ENCODE measurements at places on chromosomes 7 and 10. TPM values are rescaled to one million over a fixed set of nuclear protein-coding genes. Genes with fewer than 3 reads are reported as not detected.
A peak's percentile ranks its signal among the peaks of the same experiment; 100 is the strongest.

Gene ASCC1
- total RNA-seq = 26.8 TPM

Gene ZNF503
- 1.3 TPM for total RNA-seq

Gene VWDE
- total RNA-seq = 0.07 TPM

Gene MTPN
- 153 TPM for total RNA-seq

Gene FKBP9
- total RNA-seq = 144 TPM

GRCh38 chr7:70400829-70401380 is 731.0 kb upstream of the GALNT17 start:
- no peak for DNase-seq

DNA sequence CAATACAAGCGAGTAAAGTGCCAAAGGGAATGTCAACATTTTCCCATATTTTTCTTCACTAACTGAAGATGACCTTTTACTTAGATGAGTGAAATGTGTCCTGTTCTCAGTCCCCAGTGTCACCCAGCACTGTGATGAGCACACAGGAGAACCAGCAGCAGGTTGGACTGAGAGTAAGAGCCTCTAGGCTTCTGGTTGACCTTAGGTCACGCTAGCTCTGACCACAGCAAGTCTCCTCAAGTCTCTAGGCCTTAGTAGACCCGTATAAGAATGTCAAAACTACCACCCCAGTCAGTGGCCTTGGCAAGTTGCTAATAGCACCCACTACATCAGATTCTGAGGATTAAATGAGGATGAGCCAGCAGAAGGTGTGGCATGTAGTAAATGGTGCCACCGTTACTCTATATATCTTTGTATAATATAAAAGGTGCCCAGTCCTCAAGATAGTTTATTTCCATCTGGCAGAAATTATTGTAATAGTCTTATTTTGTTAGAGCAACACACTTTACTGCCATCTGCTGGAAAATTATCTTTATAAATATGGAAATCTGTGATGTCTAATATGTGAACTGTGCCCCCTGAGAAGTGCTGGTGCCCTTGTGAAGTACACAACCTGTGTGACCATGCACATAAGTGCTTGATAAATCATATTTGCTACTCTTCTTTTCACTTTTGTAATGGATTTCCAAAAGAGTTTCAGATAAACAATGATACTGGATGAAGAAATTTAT is 75.7 kb downstream of the SPAG6 start:
- DNase-seq = no peak

DNA sequence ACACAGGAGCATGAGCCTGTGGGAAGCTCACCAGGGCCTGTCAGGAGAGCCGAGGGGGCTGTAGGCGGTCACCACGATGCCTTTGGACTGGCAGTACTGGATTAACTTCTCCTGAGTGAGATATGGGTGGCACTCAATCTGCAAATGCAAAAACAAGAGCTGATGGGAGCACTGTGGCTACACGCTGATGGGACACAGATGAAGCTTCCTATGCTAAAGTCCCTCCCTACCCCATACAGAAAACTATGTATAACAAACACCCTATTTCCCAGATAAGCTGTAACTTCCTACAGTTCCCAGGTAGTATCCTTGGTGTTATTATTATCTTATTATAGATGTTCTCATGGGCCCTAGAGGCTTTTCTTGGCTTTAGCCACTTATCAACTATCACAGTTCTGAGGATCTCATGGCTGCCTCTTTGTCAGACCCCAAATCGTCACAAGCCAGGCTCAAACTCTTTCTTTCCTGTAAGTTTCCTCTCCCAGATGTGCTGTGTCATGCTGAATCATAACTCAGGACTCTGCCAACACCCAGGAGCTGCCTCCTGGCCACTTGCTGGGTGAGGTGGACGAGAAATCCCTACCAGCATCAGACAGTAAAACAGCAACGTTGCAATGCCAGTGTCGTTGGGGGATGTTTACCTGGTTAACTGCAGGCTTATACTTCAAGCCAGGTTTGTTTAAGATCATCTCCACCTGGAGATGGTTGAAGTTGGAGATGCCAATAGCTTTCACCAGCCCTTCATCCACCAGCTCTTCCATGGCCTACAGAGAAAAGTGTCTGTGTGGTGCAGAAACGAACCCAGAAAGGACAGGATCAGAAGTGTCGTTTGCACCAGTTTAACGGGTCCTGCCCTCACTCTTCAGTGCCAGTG is 10.3 kb downstream of the AKR1B1 start:
- peak; percentile 55 for DNase-seq

DNA sequence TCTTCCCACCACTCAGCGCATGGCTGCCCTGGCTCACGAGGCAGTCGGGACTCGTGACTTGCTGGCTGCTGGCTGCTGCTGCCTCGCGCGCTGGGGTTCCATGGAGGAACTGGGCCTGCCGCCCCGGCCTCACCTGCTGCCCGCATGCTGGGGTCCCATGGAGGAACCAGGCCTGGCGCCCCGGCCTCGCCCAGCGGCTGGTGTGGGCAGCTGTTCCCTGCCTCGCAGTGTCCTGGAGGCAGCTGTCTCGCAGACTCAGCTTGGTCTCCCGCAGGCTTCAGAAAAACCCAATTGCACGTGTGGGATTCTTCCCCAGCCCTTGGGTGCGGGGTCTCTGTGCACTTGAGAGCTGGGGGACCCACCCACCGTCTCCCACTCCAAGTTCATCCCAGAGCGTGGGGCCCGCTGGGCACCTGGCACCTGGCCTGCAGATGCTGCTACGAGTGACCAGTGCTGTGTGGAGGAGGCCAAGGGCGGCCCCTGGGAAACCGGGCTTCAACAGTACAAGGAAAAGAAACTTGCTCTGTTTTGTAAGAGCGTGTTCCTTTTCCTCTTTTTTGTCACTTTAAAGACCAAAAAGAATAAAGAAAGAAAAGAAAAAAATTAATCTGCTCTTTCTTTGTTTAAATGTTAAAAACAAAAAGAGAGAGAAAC is 20.4 kb downstream of the PWWP2B start:
- no peak for DNase-seq

DNA sequence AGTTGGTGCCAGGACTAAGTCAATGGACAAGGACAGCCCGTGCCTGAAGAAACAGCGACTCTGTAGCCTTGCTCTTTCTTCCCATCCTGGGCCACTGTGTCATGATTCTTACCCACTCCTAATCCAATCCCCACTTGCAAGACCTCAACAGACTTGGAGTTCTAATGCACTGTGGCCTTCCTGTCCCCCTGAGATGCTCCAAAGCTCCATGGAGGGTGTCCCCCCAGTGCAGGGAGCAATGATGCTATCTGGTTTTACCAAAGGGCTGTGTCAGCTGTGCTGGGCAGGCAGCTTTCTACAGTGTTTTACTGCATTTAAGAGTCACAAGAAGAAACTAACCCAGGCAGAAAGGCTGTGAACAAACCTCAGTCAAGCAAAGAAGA is 108.1 kb downstream of the PRKAG2 start:
- no peak for DNase-seq

GRCh38 chr7:94507962-94508361 is 1.6 kb upstream of the CASD1 start:
- no peak for DNase-seq

GRCh38 chr7:95199779-95200558 is 124.4 kb downstream of the PON1 start:
- DNase-seq = peak; percentile 3

GRCh38 chr10:7890781-7891180 is 72.5 kb downstream of the TAF3 start:
- DNase-seq = no peak

GRCh38 chr10:88147000-88147798 is 283.8 kb downstream of the PTEN start:
- no peak for DNase-seq

DNA sequence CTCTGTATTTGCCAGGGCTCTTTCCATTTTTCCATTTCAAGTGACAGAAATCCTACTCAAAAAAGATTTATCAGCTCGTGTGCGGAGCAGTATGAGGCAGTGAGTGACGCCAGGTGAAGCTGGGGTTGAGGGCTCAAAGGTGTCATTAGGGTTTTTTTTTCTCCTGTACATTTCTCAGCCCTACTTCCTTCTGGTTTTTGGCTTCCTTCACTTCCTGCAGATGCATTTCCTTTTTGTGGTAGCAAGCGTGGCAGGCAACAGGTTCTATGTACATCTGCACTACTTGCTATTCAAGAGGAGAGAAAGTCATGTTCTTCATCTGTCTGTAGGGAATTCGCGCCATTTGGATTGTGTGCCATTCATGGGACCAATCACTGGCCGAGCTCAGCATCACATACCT is 52.8 kb upstream of the AOAH start:
- DNase-seq = no peak

GRCh38 chr10:96034625-96035024 is 8.8 kb upstream of the CCNJ start:
- no peak for DNase-seq

DNA sequence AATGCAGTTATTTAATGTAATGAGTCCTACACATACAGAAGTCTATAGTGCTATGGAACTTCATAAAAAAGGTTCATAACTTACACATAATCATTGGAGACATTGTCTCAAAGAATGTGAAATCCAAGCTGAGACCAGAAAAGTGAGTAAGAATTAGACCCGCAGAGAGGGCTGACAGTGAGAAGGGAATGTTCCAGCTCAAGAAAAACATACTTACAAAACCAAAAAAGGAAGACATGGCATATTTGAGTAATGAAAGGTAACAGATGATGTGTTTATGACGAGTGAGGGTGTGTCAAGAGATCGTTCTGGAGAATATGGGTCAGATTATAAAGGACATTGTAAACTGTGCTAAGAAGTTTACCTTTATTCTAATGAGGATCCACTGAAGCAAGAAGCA is 566.5 kb downstream of the ATRNL1 start:
- no peak for DNase-seq

- no peak for DNase-seq
Measured at GRCh38 chr7:151645311-151645710, 125.6 kb upstream of the RHEB start.

- peak; percentile 13 for DNase-seq
Measured at GRCh38 chr10:110456046-110456445, 41.7 kb upstream of the DUSP5 start.

- no peak for DNase-seq
Measured at GRCh38 chr7:101271021-101271420, 26.1 kb upstream of the FIS1 start.

- no peak for DNase-seq
Measured at GRCh38 chr10:97708976-97709946, 4.3 kb upstream of the MARVELD1 start.

- DNase-seq = peak; percentile 81
Measured at GRCh38 chr7:18667466-18667865, 171.9 kb downstream of the HDAC9 start.

Measured in pulmonary artery endothelial cell (primary cell).